ENCODE measurements at places on chromosomes 16 and 17.

- no peak for DNase-seq
Observed at GRCh38 chr17:55705847-55706246, 16.8 kb downstream of the TMEM100 start.

GRCh38 chr16:81214745-81215166 lies 23.7 kb upstream of the BCO1 start:
- no peak for DNase-seq

GRCh38 chr16:54542805-54543505 lies 256.4 kb upstream of the IRX3 start:
- DNase-seq, result no peak

DNA sequence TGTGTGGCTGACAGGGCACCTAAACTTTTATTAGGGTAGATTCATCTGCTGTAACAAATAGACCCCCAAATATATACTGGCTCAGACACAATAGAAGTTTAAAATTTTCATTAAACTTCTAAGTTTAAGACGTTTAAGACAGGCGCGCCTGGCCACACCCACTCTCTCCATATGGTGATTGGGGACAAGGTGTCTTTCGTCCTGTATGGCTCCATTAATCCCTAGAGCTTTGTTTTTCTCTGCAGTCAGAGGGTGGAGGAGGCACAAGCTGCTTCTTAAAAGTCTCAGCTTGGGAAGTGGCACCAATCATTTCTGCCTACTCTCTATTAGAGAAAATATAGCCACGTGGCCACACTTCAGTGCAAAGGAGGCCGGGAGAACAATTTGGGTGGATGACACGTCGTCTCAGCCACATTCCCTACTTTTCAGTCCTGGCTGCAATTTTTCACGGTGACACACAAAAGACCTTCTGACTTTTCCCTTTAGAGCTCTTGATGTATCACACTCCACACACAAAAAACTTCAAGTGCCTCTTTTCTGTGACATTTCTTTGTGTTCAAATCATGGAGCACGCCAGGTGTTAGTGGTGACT lies 125.5 kb upstream of the CACNG3 start:
- DNase-seq, result no peak
